ENCODE measurements at places on chromosomes 13 and 19. TPM values are rescaled to one million over a fixed set of nuclear protein-coding genes. Genes with fewer than 3 reads are reported as not detected.
A peak's percentile ranks its signal among the peaks of the same experiment; 100 is the strongest.

Gene NLRP5
- not detected for total RNA-seq

Gene GPALPP1
- total RNA-seq: 35.7 TPM

Gene TUBA3C
- total RNA-seq: not detected

Gene PHLDB3
- total RNA-seq: 22.4 TPM

Gene COG3
- total RNA-seq: 28.0 TPM

Gene MLLT1
- 44.5 TPM for total RNA-seq

Gene CD22
- total RNA-seq: 44.5 TPM

Gene GRIN3B
- total RNA-seq: 0.10 TPM

Gene TRMT1
- total RNA-seq: 46.0 TPM

GRCh38 chr13:30804474-30804873, 69.1 kb downstream of the ALOX5AP start:
- H3K27ac ChIP-seq: no peak overlapping the region
- H3K4me3 ChIP-seq: no peak overlapping the region
- H3K27me3 ChIP-seq: no peaks in the 10 kb centered on the region
- H3K4me1 ChIP-seq: peaks cover 30% of the 10 kb centered on the region
- H3K36me3 ChIP-seq: no peaks in the 10 kb centered on the region

GRCh38 chr13:51619614-51620013, 35.4 kb downstream of the WDFY2 start:
- peak overlapping the region; percentile 66 for H3K27ac ChIP-seq
- no peaks in the 10 kb centered on the region for H3K27me3 ChIP-seq
- peak; percentile 23 for DNase-seq

DNA sequence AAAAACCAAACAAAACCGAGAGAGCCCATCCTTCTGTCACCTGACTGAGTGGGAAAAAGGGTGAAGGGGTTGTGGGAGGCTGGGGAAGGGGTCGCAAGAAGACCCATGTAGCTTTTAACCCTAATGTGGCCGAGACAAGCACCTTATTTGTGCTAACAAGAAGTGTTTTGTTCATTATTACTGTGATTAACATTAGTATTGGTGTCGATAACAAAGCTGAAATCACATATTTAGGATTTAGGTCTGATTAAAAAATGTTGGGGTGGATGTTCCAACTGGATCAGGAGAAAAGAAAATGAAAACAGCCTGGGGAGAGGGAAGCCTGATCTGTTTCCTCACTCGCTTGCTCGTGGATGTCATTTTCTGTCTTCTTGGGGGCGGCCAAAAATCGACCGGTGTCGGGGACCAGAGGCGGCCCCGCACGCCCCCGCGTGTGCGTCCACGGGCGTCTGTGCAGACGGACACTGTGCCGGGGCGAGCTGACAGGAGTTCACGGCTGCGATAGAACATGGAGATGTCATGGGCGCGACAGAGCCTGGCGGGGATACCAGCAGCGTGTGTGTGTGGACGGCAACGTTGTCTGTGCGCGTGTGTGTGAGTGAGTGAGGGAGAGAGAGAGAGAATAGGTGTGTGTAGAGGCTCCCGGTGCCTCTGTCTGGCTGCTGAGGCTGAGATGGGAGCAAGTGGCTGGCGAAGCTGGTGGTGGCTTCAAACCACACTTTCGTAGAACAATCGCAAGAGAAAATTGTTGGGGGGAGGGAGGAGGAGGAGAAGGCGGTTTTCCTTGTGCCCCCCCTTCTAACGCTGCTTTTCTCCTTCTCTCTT, 29.1 kb downstream of the NFIX start:
- peaks cover 3% of the 10 kb centered on the region for H3K36me3 ChIP-seq
- no peak for DNase-seq
- peaks cover 47% of the 10 kb centered on the region for H3K27me3 ChIP-seq

- no peaks in the 10 kb centered on the region for H3K36me3 ChIP-seq
- H3K4me3 ChIP-seq: no peak overlapping the region
- H3K27ac ChIP-seq: no peak overlapping the region
- peaks cover 14% of the 10 kb centered on the region for H3K4me1 ChIP-seq
Observed at GRCh38 chr13:40340368-40341095, 325.9 kb downstream of the FOXO1 start.

DNA sequence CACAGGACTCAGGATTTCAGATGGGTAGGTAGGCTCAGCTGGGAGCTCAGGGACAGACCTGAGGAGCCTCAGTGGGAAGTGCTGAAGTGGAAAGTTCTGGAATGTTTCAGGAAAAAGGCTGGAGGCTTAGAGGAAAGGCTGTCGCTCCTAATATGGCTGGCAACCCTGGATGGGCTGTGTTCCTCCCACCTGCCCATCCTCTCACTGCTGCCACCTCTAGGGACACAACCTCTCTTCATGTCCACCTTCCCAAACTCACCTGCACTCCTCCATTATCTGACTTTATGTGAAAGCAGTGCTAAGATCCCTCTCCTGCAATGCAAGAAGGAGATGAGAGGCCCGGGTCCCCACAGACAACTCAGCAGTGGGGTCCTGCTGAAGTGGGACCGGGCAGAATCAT, 5.8 kb upstream of the CEACAM21 start:
- peaks cover 38% of the 10 kb centered on the region for H3K4me1 ChIP-seq
- H3K27me3 ChIP-seq: no peaks in the 10 kb centered on the region
- no peaks in the 10 kb centered on the region for H3K36me3 ChIP-seq
- no peak for DNase-seq
- no peak overlapping the region for H3K27ac ChIP-seq
- H3K4me3 ChIP-seq: peak overlapping the region; percentile 42

DNA sequence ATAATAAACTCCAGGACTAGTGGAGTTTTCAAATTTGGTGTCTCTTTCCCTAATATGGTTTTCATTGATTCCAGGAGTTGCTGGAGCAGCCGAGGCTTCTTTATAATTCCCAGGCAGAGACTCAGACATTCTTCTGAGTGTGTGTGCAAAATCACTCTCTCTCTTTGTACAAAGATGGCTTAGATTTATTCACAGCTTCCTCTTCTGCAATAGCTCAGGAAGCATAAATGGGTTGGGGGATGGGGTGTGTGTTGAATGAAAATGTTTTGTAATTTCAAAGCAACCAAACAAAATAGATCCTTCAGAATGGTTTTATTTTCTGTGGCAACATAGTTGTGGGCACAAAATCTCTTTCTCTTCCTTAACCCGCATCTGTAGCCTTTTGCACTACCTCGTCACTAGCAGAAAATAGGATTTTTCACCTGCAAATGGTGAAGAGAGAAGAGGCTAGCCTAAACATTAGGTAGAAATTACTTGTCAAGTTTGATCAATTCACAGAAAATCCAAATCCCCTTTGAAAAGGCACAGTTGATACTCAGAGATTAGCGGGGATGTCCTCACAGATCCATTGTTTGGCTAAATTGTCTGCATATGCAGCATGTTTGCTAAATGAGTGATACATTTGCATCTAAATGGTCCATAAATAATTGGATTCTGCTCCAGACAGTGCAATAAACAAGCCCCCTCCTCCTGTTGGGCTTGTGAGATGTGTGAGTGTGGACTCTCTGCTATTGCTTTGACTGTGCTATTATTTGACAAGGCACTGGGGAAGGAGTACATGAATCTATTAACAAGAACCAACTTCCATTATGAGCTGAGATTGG, 66.7 kb downstream of the CBY2 start:
- H3K27ac ChIP-seq: no peak overlapping the region
- no peaks in the 10 kb centered on the region for H3K36me3 ChIP-seq
- H3K4me1 ChIP-seq: peaks cover 6% of the 10 kb centered on the region
- DNase-seq: no peak

DNA sequence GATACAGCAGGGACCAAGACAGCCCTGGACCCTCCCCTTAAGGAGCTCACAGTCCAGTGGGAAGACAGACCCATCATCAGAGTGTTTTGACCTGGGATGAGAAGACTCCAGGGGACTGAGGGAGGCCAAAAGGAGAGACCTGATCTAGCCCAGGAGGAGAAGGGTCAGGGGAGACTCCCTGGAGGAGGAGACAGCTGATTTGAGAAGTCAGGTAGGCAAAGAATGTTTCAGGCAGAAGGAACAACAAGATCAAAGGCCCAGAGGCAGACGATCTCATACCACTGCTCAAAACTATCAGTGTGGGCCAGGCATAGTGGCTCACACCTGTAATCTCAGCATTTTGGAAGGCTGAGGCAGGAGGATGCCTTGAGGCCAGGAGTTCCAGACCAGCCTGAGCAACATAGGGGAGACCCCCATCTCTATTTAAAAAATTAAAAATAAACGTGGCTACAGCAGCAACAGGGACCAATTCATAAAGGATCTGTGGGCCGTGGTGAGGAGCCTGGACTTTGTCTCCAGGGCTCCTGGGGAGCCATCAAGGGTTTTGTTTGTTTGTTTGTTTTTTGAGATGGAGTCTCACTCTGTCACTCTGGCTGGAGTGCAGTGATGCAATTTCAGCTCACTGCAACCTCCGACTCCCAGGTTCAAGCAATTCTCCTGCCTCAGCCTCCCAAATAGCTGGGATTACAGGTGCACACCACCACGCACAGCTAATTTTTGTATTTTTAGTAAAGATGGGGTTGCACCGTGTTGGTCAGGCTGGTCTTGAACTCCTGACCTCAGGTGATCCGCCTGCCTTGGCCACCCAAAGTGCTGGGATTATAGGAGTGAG, 2.2 kb upstream of the COX6B1 start:
- peaks cover 2% of the 10 kb centered on the region for H3K36me3 ChIP-seq
- peaks cover 59% of the 10 kb centered on the region for H3K4me1 ChIP-seq
- DNase-seq: no peak
- H3K4me3 ChIP-seq: peak overlapping the region; percentile 91
